ENCODE measurements at places on chromosomes 12 and 14.

GRCh38 chr14:64117671-64118402 is 176.3 kb downstream of the ESR2 start:
- peak; percentile 54 for DNase-seq

DNA sequence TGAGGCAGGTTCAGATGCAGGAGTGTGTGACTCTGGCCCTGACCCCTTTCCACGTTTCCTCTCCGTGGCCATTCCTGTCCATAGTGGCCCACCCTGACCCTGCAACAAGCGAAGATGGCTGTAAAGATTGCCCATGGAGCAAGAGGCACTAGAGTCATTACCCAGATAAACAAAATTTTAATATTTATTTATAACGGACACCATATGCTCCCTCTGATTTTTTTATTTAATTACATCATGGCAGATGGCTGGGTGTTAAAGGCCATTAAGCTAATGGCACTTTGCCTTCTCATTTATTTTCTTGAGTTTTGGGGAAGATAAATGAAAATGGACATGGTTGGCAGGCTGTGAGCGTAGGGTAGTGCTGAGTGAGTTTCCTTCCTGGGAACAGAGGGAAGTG is 58.7 kb downstream of the WSCD2 start:
- no peak for DNase-seq

DNA sequence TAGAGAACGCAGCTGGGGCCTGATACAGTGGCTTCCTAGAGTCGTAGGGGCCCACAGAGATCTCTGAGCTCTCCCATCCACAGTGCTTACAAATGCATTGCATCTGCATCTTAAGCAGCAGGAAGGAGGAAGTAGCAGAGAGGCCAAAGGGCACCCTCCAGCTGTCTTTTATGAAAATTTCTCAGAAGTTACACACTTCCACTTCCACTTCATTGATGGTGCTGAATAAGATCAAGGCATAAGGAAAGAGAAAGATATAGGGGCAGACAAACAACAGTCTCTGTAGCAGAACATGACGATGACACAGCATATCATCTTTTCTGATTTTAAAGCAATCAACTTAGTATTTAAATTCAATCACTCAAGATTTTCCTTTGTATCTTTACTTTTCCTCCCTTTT is 51.6 kb upstream of the ABCC9 start:
- no peak for DNase-seq

- no peak for DNase-seq
Measured at GRCh38 chr12:12985817-12986408, 14.2 kb downstream of the HEBP1 start.

GRCh38 chr14:32443890-32444661 is 115.0 kb downstream of the AKAP6 start:
- DNase-seq, result no peak

GRCh38 chr12:102625819-102626218 is 145.5 kb upstream of the IGF1 start:
- no peak for DNase-seq

- DNase-seq, result no peak
Measured at GRCh38 chr14:72776701-72777261, 117.1 kb downstream of the DPF3 start.

DNA sequence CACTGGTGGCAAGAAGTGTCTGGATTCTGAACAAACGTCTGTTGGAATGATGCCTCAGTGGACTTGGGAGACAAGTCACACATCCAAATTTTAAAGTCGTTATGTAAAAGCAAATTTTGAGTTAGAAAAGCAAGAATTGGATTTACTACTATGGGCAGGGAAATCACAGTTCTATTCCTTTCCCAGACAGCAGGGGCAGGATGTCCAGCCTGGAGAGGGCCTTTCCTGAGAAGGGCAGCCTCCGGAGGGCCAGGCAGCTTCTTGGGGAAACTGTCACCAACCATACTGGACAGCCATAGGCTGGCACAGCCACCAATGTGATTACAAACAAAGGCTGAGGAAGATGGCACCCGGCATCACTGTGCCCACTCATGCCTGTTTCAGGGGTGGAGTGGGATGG is 11.1 kb downstream of the SLC24A4 start:
- DNase-seq, result no peak

DNA sequence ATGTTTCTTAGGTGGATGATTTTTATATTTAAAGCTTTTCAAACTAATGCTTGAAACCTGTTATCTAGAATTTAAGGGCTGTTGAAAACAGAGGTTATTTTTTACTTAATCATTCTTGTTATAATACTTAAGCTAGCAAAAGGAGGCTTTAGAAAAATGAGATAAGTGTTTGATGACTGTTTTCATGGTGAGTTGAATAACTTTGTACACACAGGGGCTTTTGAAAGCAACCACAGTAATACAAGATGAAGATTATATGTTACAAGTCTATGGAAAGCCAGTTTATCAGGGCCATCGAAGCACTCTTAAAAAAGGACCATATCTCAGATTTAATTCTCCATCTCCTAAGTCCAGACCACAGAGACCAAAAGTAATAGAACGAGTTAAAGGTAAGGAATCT is 33.3 kb downstream of the KIAA0586 start:
- no peak for DNase-seq

GRCh38 chr14:85554106-85554505 is 24.2 kb downstream of the FLRT2 start:
- no peak for DNase-seq

GRCh38 chr14:91413547-91414474 is 3.8 kb downstream of the CCDC88C start:
- DNase-seq, result no peak

- DNase-seq, result no peak
Measured at GRCh38 chr14:102939329-102939728, 16.9 kb downstream of the AMN start.

DNA sequence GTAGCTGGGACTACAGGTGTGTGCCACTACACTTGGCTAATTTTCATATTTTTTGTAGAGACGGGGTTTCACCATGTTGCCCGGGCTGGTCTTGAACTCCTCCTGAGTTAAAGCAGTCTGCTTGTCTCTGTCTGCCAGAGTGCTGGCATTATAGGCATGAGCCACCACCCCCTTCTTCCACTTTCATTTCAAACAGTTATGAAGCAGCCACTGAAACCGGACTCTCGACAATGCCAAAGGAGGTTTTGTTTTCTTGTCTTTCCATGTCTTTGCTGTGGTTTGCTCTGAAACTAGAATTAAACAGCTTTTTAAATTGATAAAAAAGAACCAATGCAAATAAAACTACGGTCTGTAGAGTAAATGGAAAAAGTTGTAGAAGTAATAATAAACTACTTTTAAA is 30.4 kb downstream of the RAP1B start:
- DNase-seq, result no peak

- no peak for DNase-seq
Measured at GRCh38 chr12:26204612-26205289, 9.4 kb downstream of the SSPN start.

DNA sequence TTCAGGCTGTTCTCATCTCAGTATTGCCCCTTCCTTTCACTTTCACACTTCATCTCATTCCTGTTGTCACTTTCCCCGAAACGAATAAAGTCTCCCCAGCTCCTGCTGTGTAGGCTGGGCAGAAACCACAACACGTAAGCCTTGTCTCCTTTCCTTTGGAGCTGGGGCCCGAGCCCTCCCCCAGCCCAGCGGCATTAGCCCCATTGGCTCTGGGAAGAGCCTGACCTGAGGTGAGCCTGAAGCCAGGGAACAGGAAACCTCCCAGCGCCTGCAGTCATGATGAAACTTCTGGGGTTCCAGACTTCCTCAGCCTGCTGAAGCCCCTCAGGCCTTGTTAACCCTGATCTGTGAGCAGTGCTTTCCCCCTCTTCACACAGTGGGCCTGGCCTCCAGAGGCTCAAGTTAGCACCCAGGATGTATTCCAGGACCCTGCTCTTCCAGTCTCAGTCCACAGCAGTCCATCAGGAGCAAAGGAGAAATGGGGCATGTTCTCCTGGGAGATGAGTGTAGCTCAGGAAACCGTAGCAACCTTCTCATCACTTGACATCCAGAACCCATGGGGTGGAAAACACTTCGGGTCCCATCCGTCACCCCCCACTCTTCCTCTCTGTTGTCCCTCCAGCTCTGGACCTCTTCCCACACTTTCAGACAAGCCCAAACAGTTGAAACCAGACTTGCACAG is 21.8 kb downstream of the VASH1 start:
- DNase-seq, result no peak

DNA sequence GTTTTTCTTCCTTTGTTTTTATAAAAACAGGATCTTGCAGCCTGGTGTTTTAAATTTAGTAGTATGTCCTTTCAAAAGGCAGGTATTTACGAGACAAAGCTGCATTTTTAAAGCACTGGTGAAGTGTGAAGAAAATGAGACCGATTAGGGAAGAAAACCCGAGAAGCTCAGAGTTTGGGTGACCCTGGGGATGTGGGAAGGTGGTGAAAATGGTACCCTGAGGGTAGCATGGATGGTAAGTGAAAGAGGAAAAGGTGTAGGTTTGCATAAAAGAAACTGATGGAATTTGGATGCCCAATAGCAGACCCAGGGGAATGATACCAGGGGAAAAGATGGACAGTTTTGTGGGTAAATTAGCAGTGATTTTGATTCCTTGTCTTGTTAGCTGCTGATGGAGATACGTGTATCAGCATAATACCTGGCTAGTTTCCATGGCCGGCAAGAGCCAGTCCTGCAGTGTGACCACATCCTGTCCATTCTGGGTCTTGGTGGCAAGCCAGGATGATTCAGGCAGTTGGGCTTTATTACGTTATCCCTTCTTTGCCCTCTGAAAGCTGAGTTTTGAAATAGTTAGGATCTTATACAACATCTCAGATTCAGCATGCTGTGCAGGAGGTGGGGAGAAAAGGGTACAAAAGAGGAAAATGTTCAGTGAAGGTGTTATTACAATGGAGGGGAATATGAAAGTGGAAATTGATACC is 8.9 kb downstream of the BICD1 start:
- DNase-seq, result peak; percentile 56
